Hippocampal formation (tissue), 2 donors: ENCODE measurements at places on chromosomes 16 and 17.

DNA sequence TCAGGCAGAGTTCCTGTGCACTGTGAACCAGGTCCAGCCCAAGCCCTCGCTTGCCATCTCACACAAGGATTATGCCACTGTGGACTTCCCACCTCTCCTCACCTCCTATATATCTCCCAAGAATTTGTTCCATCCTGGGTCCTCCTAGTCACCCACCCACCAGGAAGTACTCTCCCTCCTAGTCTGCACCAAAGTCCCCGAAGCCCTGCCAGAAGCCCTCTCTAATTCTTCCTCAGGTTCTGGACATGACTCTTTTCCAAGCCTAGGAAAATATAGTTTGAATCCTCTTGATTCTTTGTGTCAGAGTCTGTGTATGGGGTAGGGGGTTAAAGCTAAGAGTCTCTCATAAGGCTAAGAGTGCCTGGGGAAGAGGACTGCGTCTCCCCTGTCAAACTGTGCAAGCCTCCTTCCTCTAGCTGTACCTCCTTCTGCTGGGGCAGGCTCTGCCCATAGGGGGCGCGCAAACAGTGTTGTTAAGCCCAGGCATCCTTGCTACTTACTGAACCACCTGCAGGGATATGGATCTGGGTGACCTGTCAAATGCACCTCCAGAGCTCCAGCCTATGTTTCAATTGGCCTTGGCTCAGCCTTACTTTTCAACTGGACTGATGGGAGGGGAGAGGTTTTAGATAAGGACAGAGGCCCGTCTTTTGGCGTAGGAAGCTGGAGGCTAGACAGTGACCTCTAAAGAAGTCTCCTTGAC is 16.6 kb upstream of the DLX4 start:
- peak; percentile 20 for DNase-seq

DNA sequence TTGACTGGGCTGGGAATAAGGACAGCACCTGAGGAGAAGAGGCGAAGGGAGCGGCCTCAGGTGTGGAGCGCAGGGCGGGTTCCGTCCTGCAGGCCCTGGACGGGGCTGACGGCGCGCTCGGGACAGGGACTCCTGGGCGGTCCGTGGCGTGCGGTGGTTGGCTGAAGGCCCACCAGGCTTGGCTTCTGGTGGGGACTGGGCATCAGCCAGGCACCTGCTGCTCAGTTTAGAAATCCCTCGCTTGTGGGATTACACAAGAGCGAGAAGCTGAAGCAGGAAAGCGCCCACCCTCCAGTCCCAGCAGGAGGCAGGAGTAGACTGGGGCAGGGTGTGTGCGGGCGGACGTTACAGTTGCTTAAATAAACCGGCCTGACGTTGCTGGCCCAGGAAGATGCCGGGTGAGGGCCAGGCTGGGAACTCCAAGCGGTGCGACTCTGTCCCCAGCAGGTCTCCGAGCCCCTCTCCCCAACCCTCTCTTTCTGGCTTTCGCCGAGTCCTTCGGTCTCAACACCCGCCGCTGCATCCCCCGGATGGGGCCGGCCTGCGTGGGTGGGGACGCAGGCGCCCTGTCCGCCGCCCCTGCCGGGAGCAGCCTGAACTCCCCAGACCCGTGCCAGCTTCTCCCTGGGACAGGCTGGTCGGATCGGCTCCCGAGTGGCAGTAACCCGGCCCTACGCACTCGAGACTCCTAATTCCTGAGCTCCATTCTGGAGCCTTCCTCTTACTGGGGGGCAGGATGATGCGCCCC is 639 bp downstream of the MIF4GD start:
- DNase-seq = no peak

DNA sequence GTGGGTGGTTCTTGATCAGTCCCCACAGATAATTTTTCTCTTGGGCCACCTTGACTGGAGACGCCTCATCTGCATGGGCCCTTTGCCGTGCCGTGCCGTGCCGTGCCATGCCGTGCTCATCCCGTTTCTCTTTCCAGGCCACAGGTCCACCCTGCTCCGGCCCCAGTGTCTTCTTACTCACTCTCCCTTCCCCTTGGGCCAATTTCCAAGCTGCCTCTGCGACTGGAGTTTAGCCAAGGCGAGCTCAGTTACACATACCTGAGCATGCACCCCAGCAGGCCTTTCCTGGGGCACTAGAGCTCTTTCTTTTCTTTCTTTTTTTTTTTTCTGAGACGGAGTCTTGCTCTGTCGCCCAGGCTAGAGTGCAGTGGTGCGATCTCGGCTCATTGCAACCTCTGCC is 40.5 kb upstream of the MGAT5B start:
- no peak for DNase-seq

GRCh38 chr16:49800876-49801275 is 55.0 kb downstream of the ZNF423 start:
- DNase-seq = no peak
